ENCODE measurements at places on chromosomes 12 and 14. TPM values are rescaled to one million over a fixed set of nuclear protein-coding genes. Genes with fewer than 3 reads are reported as not detected.

DNA sequence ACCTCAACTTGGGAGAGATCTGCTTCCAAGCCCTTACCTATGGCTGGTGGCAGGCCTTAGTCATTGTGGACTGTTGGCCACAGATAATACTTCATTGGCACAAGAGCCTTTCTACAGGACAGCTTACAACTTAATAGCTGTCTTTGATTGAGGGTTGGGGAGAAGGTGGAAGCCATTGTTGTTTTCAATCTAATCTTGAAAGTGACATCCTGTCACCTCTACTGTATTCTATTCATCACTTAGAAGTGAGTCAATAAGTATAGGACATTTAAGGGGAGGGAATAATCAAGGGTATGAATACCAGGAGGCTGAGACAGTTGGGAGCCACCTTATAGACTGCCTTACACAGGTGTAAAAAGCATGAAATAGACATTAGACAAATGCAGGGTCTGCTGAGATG lies 906.3 kb downstream of the NRXN3 start:
- DNase-seq: no peak
- H3K27me3 ChIP-seq: no peaks in the 10 kb centered on the region
- no peak overlapping the region for H3K27ac ChIP-seq
- H3K4me3 ChIP-seq: no peak overlapping the region
- no peaks in the 10 kb centered on the region for H3K36me3 ChIP-seq

DNA sequence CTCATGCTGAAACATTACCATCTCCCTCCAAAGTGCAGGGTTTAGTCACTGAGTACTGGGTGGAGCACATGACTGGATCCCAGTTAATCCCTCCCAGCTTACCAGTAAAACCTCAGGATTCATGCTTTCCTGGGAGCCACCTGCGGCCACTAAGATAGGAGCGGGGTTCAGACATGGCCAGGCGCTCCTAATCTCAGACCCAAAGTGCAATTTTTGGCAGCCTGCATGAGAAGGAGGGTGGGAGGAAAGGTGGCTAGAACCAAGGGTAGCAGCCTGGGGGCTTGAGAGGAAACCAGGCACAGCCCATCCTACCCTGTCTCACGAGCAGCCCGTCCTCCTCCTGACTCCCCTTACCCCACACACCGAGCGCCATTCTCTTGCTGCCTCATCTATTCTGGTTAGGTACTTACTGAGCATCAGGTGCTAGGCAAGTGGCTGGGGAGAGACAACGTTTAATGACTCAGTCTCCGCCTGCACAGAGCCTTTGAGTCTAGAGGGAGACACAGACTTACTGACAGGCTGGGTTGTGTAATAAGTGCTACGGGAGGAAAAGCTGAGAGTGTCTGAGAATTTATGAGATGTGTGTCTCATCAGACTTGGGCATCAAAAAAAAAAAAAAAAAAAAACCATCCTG lies 9.9 kb downstream of the GPRC5A start:
- H3K4me1 ChIP-seq: peaks cover 38% of the 10 kb centered on the region
- H3K27ac ChIP-seq: no peak overlapping the region
- no peaks in the 10 kb centered on the region for H3K36me3 ChIP-seq

GRCh38 chr12:107557589-107558100 lies 128.0 kb upstream of the PWP1 start:
- no peaks in the 10 kb centered on the region for H3K27me3 ChIP-seq
- peak overlapping the region; percentile 73 for H3K27ac ChIP-seq
- peaks cover 16% of the 10 kb centered on the region for H3K4me1 ChIP-seq
- no peaks in the 10 kb centered on the region for H3K36me3 ChIP-seq
- no peak for DNase-seq
- H3K4me3 ChIP-seq: no peak overlapping the region

The NRIP2 gene
- total RNA-seq: 1.2 TPM
